ENCODE measurements at places on chromosomes 16 and 17.

- DNase-seq, result no peak
These were observed 10.5 kb upstream of the ALDOA start for GRCh38 chr16:30054959-30055553.

GRCh38 chr16:69727916-69728270, 1.5 kb upstream of the NQO1 start:
- no peak for DNase-seq

DNA sequence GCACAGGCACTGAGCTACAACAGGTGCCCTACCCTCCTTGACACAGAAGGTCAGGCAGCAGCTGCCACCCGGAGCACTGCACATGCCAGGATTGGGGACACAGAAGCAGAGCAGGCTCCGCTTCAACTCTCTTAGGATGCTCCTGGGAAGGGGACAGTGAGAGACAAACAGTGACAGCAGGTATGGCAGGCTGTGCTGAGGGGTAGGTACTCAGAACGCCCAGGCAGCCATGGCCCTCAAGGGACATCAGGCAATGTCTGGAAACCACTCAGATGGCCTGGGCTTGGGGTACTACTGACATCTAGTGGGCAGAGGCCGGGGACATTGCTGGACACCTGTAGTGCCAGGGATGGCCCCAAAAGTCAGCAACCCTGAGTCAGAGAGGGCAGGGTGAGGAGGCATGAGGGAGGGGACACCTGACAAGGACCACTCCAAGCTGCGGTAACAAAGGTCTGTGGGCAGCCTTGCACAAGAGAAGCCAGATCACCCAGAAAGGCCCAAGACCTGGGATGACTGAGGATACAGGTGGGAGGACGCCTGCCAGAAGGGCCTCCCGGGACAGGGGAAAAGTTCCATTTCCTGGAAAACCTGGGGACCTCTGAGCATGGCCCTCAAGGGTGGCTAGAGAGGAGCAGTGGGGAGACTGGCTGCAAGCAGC, 21.2 kb downstream of the PEMT start:
- peak; percentile 36 for DNase-seq

GRCh38 chr17:1344521-1344920, 55.5 kb downstream of the YWHAE start:
- no peak for DNase-seq

- DNase-seq, result no peak
These were observed 5.7 kb upstream of the MRPL12 start for GRCh38 chr17:81697261-81698044.

DNA sequence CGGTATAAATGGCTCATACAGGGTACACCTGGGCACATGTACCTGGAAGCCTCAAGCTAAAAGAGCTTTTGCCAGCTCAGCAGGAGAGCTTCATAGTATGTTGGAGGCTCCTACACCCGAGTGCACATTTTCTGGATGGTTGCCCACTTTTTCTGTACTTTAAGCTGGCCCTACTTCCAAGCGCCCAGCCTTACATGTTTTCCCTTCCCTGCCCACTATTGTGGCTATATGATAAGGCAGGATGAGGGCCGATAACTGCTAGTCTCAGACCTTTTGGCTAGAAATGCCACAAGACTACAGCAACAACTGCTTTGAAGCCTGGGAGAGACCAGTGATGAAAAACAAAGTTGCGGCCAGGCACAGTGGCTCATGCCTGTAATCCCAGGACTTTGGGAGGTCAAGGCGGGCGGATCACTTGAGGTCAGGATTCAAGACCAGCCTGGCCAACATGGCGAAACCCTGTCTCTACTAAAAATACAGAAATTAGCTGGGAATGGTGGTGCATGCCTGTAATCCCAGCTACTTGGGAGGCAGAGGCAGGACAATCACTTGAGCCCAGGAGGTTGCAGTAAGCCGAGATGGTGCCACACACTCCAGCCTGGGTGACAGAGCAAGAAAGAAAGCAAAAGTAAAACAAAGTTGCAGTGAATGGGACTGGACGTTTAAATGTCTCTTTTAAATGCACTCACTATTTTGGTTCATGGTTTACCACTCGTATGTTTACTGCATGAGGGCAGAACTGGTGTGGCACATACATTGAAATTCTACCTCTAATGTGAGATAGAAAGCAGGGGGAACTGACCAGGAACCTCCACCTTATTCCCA, 14.2 kb upstream of the MARCHF10 start:
- DNase-seq, result peak; percentile 79

DNA sequence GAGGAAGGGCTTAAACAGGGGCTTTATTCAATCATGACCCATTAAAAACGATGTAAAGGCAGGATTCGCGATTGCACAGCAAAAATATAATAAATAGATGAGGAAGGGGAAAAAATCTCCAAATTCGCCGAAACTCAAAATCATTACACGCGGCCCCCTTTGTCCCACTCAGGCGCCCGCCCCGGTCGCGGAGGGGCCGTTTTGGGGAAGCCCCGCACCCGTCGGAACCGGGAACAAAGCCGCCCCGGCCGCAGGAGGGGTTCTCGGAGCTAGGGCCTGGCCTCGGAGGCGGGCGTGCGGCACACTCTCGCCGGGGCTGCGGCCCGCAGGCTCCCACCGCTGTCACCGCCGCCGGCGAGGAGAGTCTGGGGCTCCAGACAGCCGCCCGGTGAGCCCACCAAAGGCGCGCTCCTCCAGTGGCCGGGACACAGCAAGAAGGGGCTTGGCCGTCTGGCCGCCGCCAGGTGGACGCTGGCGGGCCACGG, 521 bp downstream of the C16orf87 start:
- DNase-seq, result peak; percentile 8

- DNase-seq, result no peak
These were observed 22.3 kb downstream of the ERN1 start for GRCh38 chr17:64107500-64108236.

DNA sequence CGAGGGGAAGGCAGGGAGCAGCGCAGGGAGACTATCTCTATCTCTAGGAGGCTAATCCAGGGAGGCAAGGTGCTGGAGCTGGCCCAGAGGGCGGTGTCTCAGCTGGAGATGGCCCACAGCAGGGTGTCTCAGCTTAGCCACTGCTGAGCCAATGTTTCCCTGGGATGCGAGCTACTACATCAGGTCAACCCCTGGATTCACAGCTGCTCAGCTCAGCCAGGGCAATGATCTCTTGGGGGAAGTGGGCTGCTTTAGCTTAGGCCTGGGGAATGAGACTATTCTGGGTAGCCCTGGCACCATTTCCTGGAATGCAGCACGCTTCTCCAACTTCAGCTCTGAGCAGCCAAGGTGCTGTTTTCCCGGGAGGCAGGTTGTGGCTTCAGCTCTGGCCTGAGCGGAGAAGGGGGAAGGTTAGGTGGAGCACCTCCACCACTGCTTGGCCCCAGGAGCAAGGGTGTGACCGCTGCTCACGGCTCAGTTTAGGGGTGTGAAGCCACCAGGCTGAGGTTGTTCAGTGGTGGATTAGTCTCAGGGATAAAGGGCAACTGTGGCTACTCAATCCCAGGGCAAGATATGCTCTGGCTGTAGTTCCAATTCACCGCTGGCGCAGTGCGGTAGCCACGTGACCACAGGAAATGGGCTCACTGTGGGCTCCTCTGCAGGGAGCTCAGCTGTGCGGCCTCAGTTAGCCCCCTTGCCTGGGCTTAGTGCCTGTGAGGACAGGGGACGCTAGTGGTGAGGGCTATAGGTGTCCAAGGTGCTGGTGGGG, 5.2 kb upstream of the PRSS21 start:
- DNase-seq, result no peak

DNA sequence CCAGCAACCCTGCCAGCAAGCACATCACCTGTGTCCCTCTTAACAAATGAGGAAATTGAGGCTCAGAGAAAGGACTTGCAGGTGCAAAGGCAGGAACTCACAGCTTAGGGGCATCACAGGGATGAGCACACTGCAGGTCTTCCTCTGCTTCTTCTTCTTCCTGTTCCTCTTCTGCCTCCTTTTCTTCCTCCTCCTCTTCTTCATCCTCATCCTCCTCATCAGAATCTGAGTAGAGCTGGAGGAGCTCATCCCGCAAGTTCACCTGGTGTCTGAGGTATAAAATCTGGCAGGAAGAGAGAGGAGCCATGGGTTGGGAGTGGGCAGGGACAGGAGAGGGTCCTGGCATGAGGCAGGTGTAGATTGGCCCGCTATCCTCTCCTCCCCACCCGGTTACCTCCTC, 2.6 kb downstream of the HAP1 start:
- no peak for DNase-seq

DNA sequence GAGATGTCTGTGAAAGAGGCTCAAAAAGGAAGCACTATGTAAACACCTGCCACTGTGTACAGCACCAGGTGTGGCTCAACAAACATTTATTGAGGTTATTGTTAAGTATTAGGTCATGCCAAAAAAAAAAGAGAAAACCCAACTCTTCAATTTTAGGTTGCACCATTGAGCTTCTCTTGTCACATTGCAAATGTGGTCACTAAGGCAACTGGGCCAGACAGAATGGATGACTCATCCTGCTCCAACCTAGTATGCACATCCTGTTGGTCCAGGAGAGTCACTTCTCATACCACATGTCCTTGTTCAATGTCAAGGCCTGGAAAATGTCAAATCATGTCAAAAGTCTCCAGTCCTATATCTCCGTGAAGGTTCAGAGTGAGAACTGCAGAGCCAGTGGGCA, 25.0 kb downstream of the HOXB1 start:
- peak; percentile 92 for DNase-seq

- peak; percentile 96 for DNase-seq
These were observed at the start of gene GRB2 for GRCh38 chr17:75405365-75406221. Gene GRB2 (minus strand): TSS chr17:75405678. CDS start chr17:75393628, 12,050 bp downstream.

DNA sequence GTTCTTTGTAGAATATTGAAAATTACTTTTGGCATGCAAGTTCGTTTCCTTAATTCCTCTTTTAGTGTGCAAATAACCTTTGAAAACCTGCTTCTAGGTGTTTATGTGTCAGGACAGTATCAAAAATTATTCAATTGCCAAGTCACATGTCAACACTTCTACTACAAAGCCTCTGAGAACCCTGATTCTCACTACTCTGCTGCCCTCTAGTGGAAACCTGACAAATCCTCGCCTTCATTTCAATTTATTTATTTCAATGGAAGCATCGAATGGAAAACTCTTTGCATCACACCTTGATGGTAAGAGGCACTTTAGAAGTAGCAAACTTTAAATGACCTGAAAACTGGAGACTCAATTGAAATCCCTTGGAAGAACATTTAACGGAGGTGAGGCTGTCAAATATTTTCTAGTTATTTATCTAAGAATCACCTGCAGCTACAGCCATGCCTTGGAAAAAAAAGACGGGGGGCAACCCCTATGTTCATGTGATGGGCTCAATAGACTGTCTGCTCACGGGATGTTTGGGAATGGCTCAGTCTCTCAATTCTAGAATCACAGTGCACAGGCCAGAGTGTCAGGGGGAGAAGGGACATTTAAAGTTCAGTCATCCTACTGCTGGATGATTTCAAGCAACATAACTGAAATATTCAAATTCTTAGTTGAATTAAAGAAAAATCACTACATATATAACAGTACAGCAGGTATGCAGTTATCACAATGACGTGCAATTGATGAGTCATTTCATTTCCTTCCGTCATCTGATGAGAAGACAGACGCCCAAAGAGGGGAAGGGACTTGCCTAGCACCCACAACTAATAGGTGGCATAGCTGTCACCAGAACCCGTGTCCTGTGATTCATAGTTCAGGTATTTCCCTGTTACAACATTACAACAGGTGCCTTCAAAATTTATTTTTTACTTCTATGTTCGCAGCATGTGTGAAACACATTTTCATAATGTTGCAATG, 563.9 kb downstream of the TOX3 start:
- peak; percentile 82 for DNase-seq

GRCh38 chr17:65694601-65695000, 133.2 kb upstream of the AXIN2 start:
- peak; percentile 42 for DNase-seq

DNA sequence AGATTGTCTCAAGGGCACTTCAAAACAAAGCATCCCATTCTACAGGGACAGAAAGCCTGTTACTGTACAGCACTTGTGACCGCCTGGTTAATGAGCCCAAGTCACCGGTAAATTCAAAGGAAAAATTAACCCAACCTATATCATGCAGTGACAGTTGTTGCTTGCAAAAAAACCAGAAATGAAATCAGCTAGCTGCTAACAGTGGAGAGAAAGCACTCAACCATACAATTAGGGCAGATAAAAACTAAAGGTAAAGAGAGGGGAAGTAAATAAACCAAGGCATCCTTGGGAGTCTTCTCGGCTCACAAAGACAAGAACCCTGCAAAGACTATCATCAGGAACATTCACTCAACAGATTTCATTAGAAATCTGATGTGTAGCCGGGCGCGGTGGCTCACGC, 5.9 kb downstream of the RETREG3 start:
- DNase-seq, result no peak

DNA sequence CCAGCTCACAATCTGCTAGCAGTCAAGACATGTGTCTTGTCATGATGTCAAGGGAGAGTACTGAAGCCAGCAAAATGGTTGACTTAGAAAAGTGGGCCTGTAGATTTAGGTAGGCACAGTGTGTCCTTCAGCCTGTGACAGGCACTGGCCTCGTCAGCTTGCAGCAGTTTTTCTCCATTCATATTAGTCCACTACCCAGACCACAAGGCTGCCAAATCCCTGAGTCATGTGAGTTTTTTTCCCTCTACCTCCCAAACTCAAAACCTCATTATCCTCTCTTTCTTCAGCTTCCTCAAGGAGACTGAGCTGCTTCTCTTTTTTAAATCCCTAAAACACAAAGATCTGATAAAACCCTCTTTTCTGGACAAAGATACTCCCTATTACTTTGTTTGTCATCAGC, 102.6 kb upstream of the HS3ST3A1 start:
- peak; percentile 38 for DNase-seq

- DNase-seq, result no peak
These were observed at the start of gene NR1D1 for GRCh38 chr17:40100419-40100668. Gene NR1D1 (minus strand): TSS chr17:40100589. CDS start chr17:40100094, 495 bp downstream.

DNA sequence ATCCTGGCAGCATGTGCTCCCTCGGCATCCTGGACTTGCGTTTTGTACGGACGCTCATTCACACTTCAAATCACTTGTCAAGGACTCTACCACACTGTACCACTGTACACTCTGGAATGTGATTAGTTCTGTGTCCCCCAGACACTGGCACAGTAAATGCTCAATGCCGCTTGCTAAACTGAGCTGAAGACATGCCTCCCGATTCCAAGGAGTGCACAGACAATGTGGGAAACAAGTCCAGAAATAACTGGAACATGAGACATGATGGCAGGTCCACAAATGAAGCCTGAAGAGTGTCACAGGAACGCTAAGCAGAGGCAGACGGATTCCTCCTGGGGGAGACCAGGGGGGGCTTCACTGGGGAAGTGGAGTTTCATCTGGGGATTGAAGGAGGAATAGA, 22.1 kb downstream of the HIC1 start:
- DNase-seq, result no peak

DNA sequence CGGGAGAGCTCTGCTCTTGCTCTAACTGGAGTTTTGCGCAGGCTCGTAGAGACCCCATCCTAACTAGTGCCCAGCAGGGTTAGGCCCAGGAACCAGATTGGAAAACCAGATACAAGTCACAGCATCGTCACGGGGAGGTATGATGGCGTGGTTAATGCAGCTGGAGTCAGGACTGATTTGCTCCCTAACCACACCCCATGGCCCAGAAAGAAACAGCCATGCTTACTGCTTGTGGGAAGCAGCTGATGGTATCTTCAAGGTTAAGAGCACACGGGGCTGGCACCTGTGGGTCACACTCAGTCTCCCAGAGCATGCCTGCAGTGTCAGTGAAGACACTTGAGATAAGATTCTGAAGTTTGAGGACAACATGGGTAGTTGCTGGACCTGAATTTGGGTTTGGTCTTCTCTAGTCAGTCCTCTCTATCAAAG, 60.2 kb downstream of the WIPI1 start:
- DNase-seq, result no peak

All from fibroblast of pulmonary artery (primary cell).